ENCODE measurements at places on chromosomes 6 and 20. TPM values are rescaled to one million over a fixed set of nuclear protein-coding genes. Genes with fewer than 3 reads are reported as not detected.

Gene TMEM181
- total RNA-seq = 36.2 TPM

Gene SIRPG
- not detected for total RNA-seq

Gene DZANK1
- total RNA-seq = 1.5 TPM

Gene ABHD16B
- not detected for total RNA-seq

Gene GJA10
- not detected for total RNA-seq

Gene MLN
- total RNA-seq = not detected

Gene BFSP1
- 3.5 TPM for total RNA-seq

Gene KIF3B
- total RNA-seq = 33.1 TPM

Gene LRP11
- total RNA-seq = 74.1 TPM

Gene DSE
- 50.7 TPM for total RNA-seq

Gene NUP43
- total RNA-seq = 45.6 TPM

Gene BMP6
- 1.3 TPM for total RNA-seq

Gene APOBEC2
- total RNA-seq = 0.16 TPM

Gene CST5
- not detected for total RNA-seq

Gene COX4I2
- not detected for total RNA-seq

Gene FILIP1
- 5.5 TPM for total RNA-seq

Gene KIAA0408
- total RNA-seq = 12.8 TPM

Gene ARG1
- not detected for total RNA-seq

Gene PDYN
- total RNA-seq = not detected

Gene PPP1R3G
- 3.8 TPM for total RNA-seq
